ENCODE measurements at places on chromosomes 7 and 10.

- DNase-seq: peak; percentile 34
Measured at GRCh38 chr10:97676770-97677581, 10.1 kb downstream of the AVPI1 start.

- no peak for DNase-seq
Measured at GRCh38 chr10:132528064-132528691, 9.4 kb upstream of the INPP5A start.

- DNase-seq: peak; percentile 63
Measured at GRCh38 chr10:5873515-5873995, 16.1 kb downstream of the ANKRD16 start.

GRCh38 chr10:79100771-79101170, 32.0 kb downstream of the ZMIZ1 start:
- no peak for DNase-seq

DNA sequence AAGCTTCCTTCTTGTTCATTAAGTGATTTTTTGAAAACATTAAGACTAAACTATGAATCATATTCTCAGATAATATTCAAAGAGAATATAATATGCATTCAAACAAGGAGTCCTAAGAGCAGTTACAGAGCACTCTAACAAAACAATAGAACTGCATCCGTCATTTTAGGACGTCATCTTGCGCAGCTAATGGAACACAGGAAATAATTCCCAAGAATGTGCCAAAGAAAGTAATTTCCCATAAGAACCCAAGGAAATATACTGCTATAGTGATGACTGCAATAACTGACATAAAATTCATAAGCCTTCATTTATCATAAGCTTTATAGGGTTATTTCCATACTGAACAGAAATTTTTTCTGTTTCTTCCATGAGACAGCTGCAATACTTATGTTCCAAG, 28.3 kb upstream of the CASD1 start:
- no peak for DNase-seq

DNA sequence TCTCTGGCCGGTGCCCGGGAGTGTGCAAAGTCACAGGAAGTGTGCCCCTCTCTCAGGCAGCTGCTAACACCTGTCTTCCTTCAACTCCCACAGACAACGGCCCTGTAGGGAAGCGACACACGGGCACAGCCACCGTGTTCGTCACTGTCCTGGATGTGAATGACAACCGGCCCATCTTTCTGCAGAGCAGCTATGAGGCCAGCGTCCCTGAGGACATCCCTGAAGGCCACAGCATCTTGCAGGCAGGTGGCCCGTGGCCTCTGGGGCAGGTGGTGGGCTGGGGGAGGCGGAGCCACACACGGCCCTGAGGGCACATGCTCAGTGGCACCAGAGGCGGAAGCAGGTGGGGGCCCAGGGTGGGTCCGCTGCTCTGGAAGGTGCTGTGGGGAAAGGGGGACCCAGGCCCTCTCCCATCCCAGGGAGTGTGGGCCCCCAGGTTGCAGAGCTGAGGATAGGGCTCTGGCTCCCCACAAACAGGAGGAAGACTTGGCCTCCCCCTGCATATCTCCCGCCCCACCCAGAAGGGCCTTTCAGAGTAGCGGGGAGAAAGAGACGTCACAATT, 6.9 kb downstream of the C10orf105 start:
- no peak for DNase-seq

Measured in PC-9 (cell line).